GDM1 (cell line): ENCODE measurements at places on chromosomes 13 and 19.

GRCh38 chr13:59710996-59711701 lies 452.6 kb downstream of the DIAPH3 start:
- DNase-seq, result no peak

GRCh38 chr19:3606174-3606689 lies 443 bp downstream of the TBXA2R start:
- no peak for DNase-seq

DNA sequence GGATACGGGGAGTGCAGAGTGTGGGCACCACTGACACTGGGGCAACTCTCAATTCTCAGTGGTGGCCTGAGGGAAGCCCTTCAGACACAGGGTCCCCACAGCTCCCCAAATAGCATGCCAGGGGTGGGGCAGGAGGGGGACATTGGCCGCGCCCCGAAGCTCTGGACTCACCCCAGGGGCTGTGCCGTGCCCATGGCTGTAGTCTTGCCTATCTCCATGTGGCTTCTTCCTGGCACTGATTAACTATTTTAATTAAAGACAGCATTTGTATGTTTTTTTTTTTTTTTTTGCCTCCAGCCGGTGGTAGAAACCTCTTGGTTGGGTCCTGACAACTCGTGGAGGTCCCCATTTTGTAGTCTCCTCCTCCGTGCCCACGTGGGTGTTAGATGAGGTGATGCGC lies 23.3 kb downstream of the GATAD2A start:
- DNase-seq, result no peak

DNA sequence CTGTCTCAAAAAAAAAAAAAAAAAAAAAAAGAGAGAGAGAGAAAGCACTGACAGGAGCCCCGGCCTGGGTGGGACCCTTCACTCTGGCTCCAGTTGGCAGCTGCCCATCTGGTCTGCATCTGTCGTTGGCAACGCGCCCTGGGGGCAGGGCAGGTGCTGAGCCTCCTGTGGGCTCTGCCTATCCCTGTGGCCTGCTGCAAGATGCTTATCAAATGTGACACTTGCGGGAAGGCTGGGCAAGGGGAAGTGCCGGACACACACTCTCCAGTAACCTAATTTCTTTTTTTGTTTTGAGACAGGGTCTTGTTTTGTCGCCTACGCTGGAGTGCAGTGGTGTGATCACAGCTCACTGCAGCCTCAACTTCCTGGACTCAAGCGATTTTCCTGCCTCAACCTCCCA lies 10.7 kb upstream of the KPTN start:
- DNase-seq, result no peak
